Frontal cortex (tissue), 4 donors: ENCODE measurements at places on chromosomes 3 and 15. TPM values are rescaled to one million over a fixed set of nuclear protein-coding genes. Genes with fewer than 3 reads are reported as not detected.

DNA sequence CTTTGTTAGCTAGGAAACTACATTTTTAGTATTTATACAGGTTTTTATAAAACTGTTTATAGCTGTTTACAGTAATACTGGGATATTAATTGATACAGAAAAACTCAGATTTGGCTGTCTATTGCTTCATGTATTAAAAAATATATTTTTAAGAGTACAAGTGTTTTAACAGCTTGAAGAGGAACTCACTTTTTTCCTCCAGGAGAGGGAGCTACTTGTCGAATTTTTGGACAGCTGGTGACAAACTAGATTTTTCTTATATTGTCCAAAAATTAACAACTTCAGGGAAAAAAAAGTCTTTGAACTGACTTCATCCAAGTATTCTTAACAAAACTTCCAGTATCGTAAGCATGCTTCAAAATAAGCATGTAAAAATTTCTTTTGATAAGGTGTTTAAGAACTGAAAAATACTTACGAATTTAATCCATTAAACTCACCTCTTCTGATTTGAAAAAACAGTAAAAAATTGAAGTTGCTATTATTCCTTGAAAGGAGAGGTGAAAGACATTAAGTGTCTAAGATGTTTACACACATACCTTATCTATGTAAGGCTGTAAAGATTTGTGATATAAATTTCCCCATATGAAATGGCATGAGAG, 4.0 kb downstream of the DIPK2A start:
- no peak for DNase-seq

Gene CLDN11
- 13.9 TPM for total RNA-seq

DNA sequence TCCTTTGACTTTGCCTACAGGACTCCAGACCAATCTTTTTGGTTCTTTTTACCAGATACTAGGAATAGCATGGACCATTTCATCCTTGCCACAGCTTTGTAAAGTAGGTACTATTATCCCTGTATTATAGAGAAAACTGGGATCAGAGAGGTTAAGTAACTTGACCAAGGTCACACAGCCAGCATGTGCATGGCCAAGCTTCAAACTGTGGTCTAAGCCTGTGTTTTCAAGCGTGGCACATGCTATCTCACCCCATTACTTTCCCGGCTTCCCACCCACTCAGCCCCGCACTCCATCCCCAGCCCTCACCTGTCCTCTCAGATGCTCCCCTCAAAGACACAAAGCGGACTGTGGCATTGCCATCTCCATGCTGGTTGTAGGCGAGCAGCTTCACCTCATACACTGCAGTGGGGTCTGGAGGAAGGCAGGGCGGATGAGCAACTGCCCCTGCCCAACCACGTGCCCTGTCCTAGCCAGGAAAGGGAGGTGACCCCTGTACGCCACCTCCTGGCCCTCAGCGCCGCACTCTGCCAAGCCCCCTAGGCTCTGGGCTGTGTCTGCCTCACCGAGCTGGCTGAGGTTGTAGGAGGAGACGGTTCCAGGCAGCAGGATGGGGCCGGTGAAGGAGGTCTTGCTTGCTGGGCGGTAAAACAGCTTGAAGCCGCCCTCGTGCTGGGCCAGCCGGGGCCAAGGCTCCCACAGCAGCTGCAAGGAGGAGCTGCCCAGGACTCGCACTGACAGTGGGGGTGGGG, 25.7 kb downstream of the RNU5B-1 start:
- DNase-seq, result no peak

Gene CATSPER2
- 5.3 TPM for total RNA-seq

Gene ROBO2
- total RNA-seq, result 245 TPM

- no peak for DNase-seq
These were observed 537.7 kb upstream of the MDFIC2 start for GRCh38 chr3:70849911-70850699.

GRCh38 chr3:150216041-150216811, 191.9 kb upstream of the TSC22D2 start:
- DNase-seq, result no peak
